ENCODE measurements at places on chromosomes 2 and 18.
A peak's percentile ranks its signal among the peaks of the same experiment; 100 is the strongest.

DNA sequence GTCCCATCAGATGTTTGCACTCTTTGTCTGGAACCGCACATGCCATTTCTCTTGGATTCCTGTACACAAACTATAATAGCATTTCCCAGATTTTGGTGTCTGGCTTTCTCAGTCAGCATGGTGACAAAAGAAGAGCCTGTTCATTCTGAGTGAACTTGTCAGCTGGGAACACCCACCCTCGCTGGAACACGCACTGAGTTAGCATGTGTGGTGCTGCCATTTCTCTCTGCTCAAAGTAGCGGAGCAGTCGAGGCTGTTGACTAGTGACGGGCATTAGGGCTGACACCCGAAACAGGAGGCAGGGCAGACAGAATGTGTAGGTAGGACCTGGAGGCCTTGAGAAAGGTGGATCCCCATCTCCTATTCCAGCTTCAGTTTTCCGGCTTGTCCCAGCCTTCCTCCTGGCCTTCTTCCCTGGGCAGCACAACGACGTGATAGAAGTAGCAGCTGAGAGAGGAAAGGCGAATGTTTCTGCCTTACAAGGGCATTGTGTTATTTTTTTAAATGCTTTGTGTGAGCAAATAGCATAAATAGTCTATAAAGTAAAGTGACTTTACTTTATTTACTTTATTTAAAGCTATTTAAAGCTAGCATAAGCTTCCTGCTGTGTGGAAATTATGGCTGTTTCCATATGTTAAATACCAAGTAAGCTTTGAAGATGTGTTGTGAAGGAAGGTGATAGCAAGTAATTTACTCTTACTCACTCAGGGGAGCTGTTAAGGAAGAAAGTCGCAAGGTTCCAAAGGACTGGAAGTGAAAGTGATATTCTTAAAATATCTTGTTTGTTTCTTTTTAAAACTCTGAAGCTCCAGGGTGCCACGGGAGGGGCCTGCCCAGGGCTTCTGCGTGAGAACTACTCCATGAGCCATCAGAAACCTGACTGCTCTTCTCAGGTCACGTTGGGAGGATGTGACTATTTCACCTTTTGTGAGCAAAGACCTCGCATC lies 272.6 kb downstream of the NEDD4L start:
- no peak for DNase-seq

DNA sequence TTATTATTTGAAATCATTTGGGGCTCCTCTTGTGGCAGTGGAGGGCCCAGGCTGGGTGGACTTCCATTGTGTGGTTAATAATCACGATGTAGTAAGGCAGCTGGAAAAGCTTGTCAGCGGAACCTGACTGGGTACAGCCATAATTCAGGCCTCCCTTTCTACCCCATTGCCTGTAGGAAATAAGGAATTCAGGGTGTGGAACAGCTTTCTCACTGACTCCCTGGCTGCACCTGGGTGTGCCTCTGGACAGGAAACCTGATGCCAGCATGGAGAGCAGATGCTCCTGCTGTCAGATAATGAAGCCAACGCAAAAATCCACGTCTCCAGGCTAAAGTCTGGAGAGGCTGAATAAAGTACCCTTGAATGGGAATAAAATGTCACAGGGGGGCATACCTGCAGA lies 44.2 kb downstream of the LYPD6B start:
- DNase-seq, result no peak

- DNase-seq, result no peak
Measured at GRCh38 chr2:23448906-23449305, 63.9 kb downstream of the KLHL29 start.

DNA sequence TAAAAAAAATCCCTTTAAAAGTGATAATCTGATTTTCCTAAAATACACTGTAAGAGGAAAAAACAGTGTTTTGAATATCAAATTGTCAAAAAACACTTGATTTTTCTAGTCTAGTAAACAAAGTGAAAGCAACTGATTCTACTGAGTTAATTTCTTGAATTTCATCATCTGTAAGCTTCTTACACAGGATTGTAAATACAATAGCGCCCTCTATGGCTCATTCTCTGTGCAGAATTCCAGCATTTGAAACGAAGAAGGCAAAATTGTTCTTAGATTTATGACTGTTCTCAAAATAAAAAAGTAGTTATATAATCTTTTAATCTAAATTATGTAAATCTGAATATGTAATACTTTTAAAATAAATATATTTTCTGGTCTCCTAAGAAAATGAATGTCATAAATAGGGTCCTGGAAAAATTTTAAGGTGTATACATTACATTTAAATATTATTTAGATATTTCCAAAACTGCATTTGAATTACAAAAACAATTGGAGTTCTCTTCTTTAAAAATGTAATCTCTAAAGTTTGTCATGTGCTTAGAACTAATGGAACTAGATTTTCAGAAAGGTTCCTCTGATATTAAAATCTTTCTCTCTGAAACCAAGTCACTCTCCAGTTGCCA lies 176.9 kb upstream of the MC4R start:
- peak; percentile 18 for DNase-seq

DNA sequence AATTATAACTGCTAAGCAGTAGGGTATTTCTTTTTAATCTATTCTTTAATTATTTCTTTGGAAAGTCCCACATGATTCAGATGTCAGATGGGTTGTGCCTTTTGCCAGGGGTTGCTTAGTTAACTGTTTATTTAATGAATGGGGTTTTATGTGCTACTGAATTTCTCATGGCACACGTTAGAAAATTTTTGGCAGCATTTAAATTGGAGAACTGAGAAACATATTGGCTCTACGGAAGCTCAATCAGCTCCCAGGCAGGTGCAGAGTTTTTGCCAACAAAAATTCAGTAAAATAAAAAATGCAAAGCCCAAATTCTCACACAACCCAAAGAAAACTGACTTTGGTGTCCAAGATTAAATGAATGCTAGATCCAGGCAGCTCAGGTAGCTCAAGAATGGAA lies 467.2 kb downstream of the NRXN1 start:
- no peak for DNase-seq

- no peak for DNase-seq
Measured at GRCh38 chr2:26595146-26595545, 46.0 kb downstream of the CIB4 start.

DNA sequence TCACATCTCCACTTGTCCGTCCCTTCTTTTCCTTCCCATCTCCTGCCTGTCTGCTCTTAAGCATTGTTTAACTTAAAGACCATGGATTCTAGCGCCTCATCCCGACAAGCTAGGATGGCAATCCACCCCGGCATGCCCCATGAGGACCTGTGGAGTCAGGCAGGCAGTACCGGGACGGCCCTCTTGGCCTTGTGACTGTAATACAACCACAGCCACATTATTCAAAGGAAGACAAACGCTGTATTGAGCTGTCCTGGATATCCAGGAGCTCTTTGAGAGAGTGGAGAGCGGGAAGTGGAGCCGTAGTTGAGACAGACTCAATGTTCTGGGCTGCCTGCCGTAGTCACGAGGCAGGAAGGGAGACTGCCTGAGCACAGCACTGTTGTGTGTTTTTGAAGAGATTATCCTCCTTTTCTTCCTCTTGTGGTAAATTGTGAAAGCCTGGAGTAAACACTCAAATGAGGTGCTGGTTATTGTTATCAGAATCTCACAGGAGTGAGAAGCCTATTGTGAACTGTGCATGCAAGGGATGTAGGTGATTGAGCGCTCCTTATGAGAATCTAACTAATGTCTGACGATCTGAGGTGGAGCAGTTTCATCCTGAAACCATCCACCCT lies 929.8 kb upstream of the CNTNAP5 start:
- DNase-seq, result no peak

GRCh38 chr18:48719974-48720654 lies 181.3 kb downstream of the CTIF start:
- DNase-seq, result peak; percentile 43

GRCh38 chr2:216033403-216033802 lies 20.1 kb upstream of the MREG start:
- no peak for DNase-seq

DNA sequence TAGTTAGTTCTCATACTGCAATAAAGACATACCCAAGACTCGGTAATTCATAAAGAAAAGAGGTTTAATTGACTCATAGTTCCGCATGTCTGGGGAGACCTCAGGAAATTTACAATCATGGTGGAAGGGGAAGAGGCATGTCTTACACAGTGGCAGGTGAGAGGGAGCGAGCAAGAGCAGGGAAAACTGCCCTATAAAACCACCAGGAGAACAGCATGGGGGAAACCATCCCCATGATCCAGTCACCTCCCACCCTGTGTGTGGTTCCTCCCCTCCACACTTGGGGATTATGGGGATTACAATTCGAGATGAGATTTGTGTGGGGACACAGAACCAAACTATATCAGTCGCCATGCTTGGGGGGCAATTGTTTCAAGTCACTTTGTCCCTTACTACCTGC lies 1.1 kb upstream of the SSB start:
- no peak for DNase-seq

GRCh38 chr18:13247506-13247905 lies 28.9 kb downstream of the LDLRAD4 start:
- no peak for DNase-seq

DNA sequence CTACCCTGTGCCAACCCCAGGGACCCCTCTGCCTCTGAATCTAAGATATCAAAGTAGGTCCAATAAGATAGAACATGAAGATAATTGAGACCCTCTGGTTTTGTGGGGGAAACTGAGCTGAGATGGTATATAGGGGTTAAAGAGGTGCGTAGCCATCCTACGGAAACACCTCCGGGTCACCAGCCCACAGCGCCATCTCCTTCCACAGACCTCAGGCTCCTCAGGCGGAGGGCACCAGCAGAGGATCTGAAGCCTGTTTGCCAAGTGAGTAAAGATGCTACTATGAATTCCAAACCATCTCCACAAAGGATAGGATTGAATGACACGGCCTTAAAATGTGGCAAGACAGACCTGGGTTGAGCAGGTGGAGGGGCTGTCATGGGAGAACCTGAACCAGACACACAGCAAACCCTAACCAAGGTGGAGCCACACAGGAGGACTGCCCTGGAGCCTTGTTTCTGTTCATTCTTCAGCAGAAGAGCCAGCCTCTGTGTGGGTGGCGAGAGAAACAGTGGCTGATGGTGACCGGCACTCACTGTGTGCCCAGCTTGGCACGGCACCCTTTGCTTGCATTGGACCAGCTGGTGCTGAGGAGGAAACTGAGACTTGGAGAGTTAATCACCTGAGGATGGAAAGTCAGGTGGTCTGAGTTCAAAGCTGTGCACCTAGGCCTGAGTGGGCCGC lies 10.2 kb downstream of the GBX2 start:
- DNase-seq, result no peak

GRCh38 chr2:234565201-234565600 lies 68.3 kb upstream of the ARL4C start:
- no peak for DNase-seq

GRCh38 chr18:46719388-46719787 lies 37.5 kb downstream of the ST8SIA5 start:
- DNase-seq, result no peak

GRCh38 chr2:47509250-47509649 lies 106.3 kb downstream of the MSH2 start:
- DNase-seq, result no peak

GRCh38 chr2:20560891-20561636 lies 89.8 kb downstream of the HS1BP3 start:
- no peak for DNase-seq

GRCh38 chr2:3264010-3264744 lies 113.4 kb downstream of the EIPR1 start:
- no peak for DNase-seq

DNA sequence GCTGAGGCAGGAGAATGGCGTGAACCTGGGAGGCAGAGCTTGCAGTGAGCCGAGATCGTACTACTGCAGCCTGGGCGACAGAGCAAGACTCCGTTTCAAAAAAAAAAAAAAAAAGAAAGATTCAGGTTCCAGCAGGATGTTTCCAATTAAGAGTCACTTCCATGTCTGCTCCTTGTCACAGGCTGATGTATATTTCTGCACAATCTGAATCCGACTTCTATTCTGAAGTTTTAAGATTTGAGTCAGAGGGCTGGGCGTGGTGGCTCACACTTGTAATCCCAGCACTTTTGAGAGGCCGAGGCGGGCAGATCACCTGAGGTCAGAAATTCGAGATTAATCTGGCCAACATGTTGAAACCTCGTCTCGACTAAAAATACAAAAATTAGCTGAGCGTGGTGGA lies 24.7 kb downstream of the SNRPD1 start:
- no peak for DNase-seq

Data from retina (tissue), 1 donor.